ENCODE measurements at places on chromosomes 13 and 19.
A peak's percentile ranks its signal among the peaks of the same experiment; 100 is the strongest.

DNA sequence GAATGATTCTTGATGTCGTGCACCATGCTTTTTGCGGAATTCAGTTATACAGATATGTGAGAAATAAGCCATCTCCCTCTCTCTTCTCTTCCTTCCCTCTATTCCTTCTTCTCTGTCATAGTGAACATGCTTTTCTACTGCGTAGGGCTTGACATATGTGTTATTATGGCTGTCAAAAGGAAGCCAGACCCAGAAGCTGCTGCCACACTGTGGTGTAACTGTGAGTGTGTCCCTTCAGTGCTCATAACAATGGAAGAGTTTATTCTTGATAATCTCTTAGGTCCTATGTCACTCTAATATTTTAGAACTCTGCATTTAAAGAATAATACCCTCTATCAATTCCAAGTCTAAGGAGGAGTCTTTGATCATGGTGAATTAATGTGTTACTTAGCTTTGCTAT is 208.9 kb upstream of the TMTC4 start:
- DNase-seq, result no peak

DNA sequence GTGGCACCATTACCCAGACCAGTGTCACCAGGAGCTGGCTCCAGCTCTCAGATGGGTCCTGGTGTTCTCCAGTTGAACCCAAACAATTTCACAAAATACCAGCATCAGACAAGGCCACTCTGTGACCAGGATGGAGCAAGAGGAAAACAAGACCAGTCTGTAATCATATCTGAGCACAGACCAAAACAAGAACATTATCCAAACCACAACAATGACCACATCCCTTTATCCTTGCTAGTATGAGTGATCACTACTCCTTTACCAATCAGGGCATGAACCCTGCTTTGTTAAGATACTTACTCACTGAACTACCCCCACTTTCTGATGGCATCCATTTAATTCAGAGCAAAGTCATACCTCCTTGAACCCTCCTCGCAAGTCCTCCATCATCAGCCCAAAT is 145.9 kb downstream of the NUFIP1 start:
- peak; percentile 53 for DNase-seq

DNA sequence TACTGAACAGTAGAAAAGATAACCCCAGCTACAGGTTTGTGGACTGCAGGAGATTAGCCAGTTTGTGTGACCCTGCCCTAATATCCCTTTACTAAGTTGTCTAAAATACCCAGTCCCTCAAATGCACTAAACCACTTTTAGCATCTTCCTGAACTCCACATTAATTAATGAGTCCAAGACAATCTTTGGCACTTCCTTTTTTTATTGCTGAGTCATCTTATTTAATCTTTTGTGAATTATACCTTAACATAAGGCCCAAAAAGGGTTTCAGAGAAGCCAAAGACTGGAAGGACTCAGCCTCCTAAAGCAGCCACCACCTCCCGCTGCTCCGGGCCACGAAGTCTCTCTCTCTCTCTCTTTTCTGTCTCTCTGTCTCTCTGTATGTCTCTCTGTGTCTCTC is 48.8 kb upstream of the PDCD5 start:
- DNase-seq, result no peak

DNA sequence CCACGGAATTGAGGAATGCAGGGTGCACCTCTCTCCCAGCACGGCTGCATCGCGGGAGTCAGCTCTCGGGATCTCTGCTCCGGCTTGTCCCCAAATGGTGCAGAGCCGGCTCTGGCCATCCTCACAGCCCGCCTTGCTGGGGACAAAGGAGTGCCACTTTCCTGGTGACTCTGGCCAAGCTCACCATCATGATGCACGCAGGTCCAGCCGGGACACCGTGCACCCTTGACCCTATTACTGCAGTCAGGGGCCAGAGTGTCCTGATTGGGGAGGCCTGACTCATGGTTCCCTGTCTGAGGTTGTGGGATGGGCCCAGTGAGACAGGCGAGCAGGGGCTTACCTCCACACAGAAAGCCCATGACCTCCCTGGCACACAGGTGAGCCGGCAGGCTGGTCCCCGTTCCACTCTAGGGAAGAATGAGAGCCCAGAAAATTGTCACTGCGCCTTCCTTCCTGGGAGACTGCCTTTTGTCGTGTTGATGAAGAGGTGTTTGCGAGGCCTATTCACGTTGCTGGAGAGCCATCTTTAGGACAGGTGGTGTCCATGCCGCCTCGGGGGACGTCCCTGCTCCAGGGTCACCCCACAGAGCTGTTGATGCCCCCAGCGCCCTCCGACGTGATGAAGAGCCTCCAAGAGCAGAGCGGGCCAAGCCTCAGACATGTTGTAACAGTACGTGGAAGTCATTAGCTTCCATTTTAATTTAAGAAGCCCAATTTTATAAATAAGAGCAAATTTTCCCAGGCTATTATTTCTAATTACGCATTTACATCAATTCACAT is 18.5 kb upstream of the VSTM2B start:
- DNase-seq, result no peak

- DNase-seq, result no peak
These were observed 250 bp downstream of the SPRY2 start for GRCh38 chr13:80340651-80341100.

GRCh38 chr19:19214892-19215291 is 3.1 kb downstream of the NCAN start:
- peak; percentile 46 for DNase-seq

GRCh38 chr13:105599477-105600037 is 935.9 kb downstream of the EFNB2 start:
- no peak for DNase-seq

DNA sequence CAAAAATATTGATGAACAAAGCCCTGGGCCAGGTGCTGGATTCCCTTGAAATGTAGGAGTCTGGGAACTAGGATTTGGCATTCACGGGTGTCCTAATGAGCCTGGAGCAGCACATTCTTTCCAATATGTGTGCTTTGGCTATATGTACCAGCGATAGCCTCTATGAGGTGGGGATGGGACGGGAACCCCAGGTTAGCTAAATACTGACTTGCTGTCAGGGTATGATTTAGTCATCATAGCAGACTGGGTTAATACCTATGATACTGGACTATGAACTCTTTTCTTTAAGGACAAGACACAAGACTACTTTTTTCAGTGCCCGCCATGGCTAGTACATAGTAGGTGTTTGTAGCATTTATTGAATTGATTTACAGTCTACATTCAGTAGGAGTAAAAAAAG is 152.7 kb downstream of the KCNRG start:
- no peak for DNase-seq

DNA sequence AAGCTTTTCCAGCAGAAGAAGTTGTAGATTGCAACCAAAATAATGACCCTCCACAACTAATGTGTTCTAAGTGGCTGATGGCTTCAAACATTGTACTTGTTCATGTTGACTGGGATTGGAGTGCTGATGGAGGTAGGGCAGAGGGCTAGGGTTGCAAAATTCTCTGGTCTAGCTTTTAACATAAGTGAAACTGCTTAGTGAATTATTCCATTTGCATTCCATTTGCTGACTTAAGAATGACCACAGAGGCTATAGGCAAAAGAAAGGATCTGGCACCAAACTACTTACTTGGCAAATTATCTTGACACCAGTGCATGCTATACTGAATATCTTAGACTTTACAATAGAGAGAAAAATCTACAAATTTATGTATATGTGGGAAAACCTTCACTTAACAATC is 287.0 kb downstream of the FGF9 start:
- DNase-seq, result no peak

DNA sequence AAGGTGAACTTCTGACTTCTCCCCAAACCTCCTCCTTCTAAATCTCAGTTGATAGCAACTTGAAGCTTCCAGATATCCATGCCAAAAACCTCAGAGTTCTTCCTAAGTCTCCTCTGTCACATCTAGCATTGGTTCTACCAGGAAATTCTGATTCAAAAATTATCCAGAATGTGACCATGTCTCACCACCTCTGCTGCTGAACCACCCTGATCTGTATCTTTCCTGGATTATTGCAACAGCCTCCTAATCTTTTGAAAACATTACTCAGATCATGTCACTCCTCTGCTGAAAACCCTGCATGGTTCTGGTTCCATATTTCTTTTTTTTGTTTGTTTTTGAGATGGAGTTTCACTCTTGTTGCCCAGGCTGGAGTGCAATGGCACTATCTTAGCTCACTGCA is 78.7 kb upstream of the TNFSF11 start:
- DNase-seq, result peak; percentile 57

DNA sequence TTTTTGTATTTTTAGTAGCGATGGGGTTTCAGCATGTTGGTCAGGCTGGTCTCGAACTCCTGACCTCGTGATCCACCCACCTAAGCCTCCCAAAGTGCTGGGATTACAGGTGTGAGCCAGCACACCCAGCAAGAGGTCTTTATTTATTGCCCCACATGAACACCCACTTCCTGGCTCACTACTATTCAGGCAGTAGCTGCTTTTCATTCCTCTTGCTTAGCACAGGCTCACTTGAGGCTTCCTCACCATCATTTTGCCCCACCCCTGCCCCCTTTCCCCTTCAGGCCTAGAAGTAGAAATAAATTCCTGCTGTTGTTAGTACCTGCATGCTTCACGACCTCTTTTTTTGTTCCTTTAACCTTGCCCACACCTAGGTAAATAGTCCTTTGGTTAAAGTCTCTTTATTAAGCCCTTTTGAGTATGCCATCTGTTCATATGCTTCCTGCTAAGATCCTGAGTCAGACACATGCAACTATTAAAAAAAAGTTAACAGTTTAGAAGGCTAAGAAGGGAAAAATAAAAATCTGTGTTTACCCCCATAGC is 33.5 kb upstream of the ITM2B start:
- no peak for DNase-seq

DNA sequence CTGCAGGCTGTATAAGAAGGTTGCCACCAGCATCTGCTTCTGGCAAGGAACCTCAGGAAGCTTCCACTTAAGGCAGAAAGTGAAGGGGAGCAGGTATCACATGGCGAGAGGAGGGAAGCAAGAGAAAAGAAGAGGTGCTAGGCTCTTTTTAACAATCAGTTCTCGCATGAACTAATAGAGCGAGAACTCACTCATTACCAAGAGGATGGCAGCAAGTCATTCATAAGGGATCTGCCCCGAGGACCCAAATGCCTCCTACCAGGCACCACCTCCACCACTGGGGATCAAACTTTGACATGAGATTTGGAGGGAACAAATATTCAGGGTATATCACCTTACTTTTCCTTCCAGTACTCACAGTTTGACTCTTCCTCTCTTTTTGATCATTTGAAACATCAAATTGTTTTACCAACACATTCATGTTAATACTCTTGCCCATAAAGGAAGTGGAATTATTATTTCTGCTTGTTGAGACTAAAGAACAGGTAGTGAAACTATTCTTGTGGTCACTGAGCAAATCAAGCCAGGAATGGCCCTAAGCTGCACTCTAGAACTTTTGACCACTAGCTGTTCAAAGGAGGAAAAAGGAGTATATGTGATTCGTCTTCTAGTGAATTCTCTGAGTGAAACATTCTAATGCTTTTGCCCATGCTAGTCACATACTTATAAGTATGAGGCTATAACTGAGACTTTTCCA is 45.0 kb downstream of the LACC1 start:
- DNase-seq, result no peak

- DNase-seq, result no peak
These were observed 16.1 kb upstream of the RASA3 start for GRCh38 chr13:114148521-114148855.

GRCh38 chr13:62299988-62300387 is 884.3 kb upstream of the PCDH20 start:
- DNase-seq, result no peak

DNA sequence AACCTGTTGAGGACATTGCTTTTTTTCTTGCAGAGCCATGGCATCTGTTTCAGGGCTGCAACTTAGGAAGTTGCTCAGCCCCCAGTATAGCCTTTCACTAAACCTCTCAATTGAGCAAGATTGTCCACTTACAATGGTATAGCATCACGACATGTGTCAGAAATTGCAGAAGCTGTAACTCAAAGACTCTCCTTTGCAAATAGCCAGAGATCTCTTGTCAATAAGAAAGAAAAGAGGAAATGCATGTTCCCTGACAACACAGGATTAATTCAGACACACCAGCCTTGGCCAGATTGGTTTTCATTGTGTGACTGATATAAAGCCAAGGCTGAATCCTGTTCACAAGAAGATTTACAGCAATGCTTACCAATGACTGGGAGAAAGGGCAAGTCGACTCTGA is 38.7 kb upstream of the CYSLTR2 start:
- no peak for DNase-seq

DNA sequence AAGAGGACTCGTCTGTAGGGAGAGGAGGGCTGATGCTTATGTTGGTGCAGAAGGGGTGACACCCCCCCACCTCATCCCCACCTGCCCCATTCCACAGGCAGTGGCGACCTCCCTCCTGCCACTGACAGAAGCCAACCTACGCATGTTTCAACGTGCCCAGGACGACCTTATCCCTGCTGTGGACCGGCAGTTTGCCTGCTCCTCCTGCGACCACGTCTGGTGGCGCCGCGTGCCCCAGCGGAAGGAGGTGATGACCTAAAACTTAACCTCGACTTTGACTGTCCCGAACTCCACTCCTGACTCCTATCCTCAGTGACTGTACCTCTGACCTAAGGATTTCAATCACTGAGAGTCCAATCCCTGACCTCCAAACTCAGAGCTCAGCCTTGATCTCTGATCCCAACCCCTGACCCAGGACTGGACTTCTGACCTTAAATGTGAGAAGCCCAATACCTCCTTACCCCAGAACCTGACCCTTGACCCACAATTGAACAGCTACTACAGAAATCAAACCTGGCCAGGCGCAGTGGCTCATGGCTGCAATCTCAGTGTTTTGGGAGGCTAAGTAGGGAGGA is 3.8 kb downstream of the SHFL start:
- no peak for DNase-seq

DNA sequence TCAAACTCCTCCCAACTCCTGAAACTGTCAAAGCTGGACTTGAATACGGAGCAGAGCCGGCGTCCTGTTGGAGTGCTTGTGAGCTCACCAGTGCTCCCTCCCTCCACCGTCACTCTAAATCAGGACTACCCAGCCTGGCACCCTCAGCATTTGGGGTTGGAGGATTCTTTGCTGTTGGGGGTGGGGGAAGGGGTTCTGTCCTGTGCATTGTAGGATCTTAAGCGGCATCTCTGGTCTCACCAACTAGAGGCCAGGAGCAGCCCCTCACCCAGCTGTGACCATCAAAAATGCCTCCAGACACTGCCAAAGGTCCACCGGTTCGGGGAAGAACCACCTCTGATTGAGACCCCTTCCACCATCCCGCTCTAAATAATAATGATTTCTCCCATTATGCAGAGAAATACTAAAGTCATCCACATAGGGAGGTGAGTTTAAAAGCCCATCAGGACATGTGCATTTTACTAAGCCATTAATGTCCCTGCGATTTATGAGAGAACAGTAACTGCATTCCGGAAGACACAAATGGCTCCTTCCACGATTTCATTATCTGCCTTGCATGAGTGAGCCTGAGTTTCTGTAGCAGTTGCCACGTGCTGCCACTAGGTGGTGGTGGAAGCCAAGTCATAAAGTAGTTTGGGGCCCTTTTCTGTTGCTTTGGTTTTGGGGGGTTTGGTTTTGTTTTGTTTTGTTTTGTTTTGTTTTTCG is 16.1 kb upstream of the USP29 start:
- DNase-seq, result peak; percentile 80

DNA sequence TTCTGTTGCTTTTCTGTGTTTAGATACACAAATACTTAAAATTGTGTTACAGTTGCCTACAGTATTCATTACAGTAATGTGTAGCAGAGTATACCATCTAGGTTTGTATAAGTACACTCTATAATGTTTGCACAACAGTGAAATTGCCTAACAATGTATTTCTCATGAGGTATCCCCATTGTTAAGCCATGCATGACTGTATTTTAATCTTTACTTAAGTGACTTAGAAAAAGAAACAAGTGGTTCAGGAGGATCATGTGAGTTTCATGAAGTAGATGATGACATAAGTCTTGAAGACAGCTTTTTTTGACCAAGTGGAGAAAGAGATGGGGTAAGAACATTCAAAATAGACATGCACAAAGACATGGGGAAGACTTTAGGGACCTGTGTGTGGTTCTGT is 8.4 kb upstream of the KCTD4 start:
- DNase-seq, result no peak
